ENCODE measurements at places on chromosomes 2 and 18. TPM values are rescaled to one million over a fixed set of nuclear protein-coding genes. Genes with fewer than 3 reads are reported as not detected.

DDX18 gene
- 44.2 TPM for total RNA-seq

DNA sequence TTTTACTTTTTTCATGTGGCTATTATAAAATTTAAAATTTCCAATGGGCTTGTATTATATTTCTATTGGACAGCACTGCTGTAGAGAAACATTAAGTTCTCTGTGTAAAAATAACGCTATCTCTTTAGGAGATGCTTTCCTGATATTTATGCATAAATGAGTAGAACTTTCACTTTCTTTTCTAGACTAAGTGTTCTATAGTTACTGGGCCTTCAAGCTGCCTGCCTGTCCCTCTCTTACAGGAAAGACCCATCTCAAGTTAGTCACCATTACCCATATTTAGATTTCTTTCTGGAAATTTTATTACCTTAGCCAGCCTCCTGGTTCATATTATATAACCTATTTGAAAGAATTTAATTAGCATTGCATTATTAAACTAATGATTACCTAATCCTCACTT lies 4.8 kb downstream of the ITGA4 start:
- no peak for DNase-seq

DNA sequence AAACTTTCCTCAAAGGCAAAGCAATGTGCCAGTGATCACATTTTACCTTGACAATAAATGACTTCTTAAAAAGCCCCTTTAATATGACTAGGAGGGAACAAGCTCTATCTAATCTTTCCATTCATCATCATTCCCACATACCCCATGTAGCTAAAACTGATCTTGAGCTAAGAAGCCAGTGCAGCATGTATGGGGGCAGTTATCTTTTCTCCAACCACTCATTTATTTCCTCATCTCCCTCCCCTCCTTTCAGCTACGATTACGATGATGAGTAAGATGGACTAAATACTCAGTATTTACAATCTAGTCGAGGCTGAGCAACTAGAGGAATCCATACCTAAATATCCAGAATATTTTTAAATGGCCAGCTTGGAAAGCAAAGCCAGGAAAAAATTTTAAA lies 35.5 kb downstream of the PNO1 start:
- DNase-seq = no peak

CD8B2 gene
- not detected for total RNA-seq

DNA sequence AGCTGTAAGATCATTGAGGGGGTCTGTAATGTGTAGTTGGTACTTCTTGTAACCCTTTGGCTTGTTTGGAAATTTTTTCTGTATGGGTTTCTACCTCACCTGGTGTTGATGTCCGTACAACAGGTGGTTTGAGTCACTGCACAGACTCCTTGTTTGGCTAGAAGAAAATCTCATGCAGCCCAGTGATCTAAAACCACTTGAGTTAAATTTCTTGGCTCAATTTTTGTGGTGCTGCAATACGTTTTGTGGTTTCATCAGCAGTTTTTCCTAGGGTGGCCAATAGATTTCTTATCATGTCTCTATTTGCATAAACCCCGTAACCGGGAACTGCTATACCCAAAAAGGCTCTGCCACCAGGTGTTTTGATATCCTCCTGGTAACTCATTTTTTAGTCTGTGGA lies 43.4 kb downstream of the CERS6 start:
- no peak for DNase-seq

DNA sequence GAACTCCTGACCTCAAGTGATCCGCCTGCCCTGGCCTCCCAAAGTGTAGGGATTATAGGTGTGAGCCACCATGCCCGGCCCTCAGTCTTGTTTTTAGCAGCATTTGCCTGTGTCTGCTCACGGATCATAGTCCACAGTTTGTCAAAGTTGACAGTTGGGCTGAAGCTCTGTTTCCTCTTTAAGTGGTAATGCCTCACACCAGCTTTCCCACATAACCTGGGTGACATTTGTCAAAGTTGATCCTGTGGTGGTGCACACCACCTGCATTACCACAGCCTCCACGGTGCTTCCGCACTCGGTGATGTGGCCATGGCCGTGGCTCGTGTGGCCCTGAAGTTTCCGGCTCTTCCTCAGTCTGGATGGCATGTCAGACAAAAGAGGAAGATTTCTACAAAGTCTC lies 27.1 kb downstream of the RAB31 start:
- DNase-seq = no peak

DNA sequence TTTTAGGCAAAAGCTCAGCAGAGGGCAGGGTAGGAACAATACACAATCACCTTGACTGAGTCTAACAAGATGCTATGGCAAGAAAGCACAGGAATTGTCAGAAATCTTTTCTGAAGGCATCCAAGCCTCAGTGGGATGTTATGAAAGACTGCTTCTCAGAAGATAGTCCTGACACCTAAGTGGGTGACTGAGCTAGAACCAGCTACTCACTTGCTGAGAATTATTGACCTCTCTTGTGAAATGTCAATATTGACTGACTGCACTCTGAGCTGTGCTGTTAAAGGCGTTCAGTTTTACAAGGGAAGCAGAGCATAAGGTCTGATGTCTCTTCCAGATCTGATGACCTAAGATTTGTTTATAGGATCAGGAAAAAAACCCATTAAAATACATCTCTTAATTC lies 46.1 kb downstream of the TACR1 start:
- DNase-seq = no peak

IL1A gene
- not detected for total RNA-seq

IL1R1 gene
- 116 TPM for total RNA-seq

GRCh38 chr2:169015943-169016342 lies 15.2 kb downstream of the ABCB11 start:
- no peak for DNase-seq

- no peak for DNase-seq
Observed at GRCh38 chr2:176832086-176832485, 380.5 kb upstream of the HNRNPA3 start.

IMPACT gene
- 34.7 TPM for total RNA-seq

DNA sequence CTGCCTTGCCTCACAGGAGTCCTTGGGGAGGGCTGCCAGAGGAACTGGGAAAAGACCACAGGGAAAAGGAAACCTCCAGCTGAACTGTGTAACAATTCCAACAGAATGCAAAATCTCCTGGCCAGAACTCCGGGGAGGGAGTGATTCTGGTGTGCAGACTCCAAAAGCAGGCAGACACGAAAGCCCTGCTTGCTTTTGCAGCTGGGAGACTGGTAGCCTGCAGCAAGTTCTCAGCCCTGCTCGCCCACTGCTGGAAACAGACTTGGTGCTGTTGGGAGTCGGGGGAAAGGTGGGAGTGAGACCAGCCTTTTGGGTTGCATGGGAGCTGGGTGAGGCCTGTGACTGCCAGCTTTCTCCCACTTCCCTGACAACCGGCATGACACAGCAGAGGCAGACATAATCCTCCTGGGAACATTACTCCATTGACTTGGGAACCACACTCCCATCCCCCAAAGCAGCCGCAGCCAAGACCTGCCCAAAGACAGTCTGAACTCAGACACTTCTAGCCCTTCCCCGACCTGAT lies 26.0 kb upstream of the NMI start:
- no peak for DNase-seq

CABYR gene
- 4.0 TPM for total RNA-seq

- no peak for DNase-seq
Observed at GRCh38 chr18:8603663-8604520, 5.3 kb upstream of the RAB12 start.

- no peak for DNase-seq
Observed at GRCh38 chr2:129802290-129802689, 177.2 kb upstream of the RAB6C start.

DNA sequence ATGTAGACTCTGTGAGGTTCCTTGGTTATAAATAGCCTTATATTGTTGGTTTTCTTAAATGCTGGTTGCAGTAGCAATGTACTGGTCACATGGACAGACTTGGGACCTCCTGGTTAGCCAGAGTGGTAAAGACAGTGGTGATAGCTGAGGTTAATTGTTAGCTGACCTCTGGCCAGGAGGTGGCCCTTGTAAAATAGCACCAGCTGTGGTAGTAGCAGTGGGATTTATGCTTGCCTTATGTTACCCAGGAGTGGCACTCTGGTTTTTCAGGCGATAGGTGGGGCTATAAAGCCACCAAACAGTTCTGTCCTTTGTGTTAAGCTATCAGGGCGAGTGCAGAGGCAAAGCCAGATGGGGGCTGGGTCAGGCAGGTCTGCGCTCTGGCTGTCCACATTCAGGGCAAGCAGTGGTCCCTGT lies 94.8 kb upstream of the SRD5A2 start:
- DNase-seq = no peak

LYPD6 gene
- 0.59 TPM for total RNA-seq

DNA sequence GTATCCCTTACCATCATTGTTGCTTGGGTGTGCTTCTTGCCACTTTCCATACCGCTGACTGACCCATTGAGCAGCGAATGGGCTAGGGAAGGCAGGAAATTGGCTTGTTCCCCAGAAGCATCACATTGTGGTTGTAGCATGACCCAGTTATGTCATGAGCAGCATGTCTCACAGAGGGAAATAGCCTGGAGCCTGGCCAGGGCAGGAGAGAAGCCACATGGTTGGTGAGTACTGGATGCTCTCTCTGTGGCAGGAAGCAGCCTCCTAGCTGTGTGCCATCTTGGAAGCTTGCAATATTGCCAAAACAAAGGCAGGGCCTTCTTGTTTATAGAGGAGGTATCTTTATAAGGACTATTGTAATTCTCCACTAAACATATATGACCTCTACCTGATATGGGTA lies 482.6 kb downstream of the PIK3C3 start:
- no peak for DNase-seq

Data from osteoblast (primary cell).